NCI-H2081 (cell line): ENCODE measurements at places on chromosomes 6 and 20.
A peak's percentile ranks its signal among the peaks of the same experiment; 100 is the strongest.

- no peak for DNase-seq
Measured at GRCh38 chr6:81997090-81997926, 244.8 kb upstream of the TENT5A start.

DNA sequence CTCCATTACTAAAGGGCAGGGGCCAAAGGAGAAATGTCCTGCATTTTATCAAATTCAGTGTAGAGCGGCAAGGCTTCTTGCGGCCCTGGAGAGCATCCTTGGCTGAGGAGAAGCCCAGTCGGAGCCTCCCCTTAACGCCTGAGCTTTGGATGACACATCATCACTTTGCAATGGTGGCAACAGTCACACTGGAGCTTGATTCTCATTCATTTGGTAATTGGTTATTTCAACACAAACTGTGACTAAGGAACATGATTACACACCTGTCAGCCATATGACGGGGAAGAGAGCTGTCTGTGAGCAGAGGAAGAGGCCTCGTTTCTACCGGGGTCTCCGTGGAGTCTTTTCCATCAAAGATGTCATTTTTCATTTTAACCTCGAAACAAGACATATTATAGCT lies 81.4 kb downstream of the SOBP start:
- peak; percentile 49 for DNase-seq

- DNase-seq, result no peak
Measured at GRCh38 chr6:97322811-97323210, 39.8 kb upstream of the MMS22L start.

- DNase-seq, result no peak
Measured at GRCh38 chr6:167796192-167796981, 30.3 kb upstream of the AFDN start.

DNA sequence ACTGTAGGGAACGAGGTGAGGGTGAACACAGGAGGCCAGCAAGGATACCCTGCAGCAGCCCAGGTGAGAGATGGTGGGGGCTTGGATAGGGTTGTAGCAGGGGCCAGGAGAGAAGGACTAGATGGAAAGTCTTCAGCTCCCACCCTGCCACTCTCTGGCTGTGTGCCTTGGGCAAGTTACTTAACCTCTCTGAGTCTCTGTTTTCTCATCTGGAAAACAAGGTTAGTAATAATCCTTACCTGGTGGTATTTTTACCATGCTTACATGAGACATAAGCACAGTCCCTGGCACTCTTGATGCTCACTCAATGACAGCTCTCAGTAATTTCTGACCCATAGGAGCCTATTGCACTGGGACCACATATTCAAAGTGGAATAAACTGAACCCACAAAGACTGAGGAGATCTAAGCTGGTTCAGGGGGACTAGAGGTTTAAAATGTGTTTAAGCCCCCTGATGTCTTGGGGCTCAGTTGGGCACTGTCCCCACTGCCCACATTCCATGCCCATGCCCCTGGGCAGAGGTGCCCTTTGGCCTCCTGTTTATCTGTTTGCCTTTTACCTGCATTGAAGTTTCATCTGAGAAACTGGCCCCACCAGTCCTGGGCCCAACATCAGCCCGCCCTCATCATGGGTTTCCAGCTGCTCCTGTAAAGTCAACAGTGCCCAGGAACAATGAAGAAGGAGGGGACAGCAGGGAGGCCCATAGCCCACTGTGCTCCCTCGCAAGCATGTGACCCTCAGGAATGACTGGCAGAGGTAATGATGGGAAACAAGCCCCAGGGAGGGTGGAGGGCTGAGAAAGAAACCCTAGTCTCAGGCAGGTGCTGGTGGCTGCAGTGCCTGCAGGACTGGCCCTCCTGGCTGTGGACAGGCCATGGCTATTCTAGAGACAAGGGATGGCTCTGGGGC lies 104.0 kb downstream of the VEGFA start:
- DNase-seq, result peak; percentile 66

GRCh38 chr20:10637563-10637962 lies 36.2 kb downstream of the JAG1 start:
- DNase-seq, result no peak

DNA sequence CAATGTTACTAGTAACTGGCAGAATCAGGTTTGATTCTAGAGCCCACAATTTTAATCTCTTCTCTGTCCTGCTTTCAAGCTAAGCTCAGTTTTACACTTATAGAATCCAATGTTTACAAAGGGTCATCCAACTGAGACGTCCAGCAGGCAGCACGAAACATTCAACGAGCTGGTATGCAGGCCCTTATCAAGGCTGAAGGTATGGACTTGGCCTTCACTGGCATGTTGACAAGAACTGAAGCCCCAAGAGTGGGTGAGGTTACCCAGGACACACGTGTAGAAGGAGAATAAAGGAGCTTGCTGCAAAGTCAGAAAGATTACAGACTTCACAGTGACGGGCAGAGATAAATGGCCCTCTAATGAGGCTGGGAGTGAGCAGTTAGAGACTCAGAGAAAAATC lies 187.4 kb downstream of the KIF16B start:
- DNase-seq, result no peak

DNA sequence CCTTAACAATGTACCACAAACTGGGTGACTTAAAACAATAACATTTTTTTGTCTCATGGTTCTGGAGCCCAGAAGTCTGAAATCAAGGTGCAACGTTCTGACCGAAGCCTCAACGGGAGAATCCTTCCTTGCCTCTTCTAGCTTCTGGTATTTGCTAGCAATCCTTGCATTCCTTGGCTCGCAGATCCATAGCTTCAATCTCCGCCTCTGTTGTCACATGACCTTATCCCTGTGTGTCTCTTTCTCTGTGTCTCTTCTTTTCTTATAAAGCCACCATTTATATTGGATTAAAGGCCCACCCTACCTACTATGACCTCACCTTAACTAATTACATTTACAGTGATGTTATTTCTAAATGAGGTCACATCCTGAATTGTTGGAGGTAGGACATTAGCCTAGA lies 37.2 kb upstream of the DOK5 start:
- no peak for DNase-seq

- no peak for DNase-seq
Measured at GRCh38 chr6:6843057-6843627, 254.6 kb downstream of the LY86 start.

DNA sequence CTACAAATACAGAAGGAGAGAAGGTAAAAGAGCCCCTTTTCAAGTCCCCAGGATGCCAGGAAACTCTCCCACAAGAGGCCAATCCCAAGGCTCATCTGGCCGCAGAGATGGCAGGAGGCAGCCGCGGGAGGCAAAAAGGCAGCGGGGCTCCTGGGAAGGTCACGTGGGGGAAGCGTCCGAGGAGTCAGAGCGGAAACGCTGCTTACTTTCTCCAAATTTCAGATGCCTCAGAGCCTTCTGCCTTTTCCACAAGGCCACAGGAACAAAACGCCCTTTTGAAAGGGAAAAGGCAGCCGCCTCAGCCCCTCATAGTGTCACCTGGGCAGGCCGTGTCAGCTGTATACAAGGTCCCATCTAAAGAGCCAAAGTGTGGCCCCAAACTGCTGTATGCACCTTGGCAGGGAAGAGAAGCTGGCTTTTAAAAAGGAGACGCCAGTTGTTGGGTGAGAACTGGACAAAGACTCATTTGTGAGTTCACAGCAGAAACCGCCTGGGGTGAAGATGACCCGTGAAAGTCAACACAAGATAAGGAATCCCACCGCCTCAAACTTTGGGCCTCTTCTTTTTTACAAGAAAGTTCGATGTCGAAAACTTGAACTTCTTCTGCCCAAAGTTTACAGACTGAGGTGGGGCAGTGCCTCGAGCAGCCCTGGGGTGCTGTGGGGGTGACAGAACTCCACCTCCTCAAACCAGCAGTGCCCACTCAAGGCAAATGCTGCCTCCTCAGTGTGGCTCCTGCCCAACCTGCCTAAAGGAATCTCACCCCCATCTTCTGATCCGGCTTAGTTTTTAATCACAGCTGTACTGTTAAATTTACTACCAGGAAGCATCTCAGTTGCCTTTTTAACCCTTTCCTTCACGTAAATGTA lies 45.4 kb downstream of the EZR start:
- no peak for DNase-seq

- no peak for DNase-seq
Measured at GRCh38 chr6:43678341-43678740, 9.2 kb downstream of the MRPS18A start.
